Right renal pelvis (tissue), 4 donors: ENCODE measurements at places on chromosomes 2 and 18.

DNA sequence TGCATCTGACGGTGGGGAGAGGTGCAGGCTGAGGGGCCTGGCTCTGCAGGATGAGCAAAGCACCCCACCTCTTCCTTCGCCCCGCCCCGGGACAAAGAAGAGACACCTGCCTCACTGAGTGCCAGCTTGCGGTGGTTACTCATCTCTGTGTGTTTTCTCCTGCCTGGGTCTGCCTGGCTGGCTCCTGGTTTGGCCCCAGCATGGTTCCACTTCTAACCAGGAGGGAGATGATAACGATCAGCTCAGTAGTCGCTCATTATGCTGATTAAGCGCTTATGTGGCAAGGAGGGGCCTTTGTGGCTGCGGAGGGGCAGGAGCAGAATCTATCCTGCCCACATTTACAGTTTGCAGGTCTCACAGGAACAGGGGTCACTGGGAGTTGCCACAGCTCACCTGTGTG, 68.7 kb upstream of the EDAR start:
- no peak for DNase-seq

DNA sequence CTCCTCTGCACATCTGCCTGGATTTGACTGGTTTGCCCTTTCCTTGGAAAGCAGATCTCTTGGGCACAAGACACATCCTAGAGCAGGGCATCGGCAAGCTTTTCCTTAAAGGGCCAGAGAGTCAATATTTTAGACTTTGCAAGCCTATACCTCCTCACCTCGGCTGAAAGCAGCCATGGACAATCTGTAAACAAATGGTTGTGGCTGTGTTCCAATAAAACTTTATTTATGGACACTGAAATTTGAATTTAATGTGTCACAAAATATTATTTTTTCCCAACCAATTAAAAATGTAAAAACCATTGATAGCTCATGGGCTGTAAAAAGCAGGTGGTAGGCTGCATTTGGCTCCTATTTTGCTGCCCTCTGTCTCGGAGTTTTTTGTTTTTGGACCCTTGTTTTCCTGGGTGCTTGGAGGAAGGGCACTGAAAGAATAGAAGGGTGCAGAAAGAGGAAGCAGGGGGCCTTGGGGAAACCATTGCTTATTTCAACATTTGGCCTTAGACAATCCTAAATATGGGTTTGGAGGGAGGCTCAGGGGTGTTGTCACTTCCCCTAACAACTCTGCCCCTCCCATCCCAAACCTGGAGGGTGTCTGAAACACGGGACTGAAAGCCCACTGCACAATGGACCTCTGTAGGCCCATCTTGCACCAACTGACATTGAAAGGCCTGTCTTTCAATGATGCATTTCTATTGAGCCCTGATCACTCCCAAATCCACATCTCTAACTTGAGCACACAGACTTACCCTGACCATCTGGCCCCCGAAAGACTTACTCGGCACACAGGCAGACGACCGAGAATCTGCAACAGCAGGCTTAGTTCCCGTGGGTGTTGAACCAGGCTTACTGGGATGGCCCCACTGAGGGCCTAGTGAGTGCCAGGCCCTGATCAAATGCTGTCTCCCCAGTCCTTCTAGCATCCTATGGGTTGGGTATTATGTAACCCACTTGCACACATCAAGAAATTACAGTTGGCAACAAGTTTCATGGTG, 7.1 kb upstream of the ZFP36L2 start:
- no peak for DNase-seq

DNA sequence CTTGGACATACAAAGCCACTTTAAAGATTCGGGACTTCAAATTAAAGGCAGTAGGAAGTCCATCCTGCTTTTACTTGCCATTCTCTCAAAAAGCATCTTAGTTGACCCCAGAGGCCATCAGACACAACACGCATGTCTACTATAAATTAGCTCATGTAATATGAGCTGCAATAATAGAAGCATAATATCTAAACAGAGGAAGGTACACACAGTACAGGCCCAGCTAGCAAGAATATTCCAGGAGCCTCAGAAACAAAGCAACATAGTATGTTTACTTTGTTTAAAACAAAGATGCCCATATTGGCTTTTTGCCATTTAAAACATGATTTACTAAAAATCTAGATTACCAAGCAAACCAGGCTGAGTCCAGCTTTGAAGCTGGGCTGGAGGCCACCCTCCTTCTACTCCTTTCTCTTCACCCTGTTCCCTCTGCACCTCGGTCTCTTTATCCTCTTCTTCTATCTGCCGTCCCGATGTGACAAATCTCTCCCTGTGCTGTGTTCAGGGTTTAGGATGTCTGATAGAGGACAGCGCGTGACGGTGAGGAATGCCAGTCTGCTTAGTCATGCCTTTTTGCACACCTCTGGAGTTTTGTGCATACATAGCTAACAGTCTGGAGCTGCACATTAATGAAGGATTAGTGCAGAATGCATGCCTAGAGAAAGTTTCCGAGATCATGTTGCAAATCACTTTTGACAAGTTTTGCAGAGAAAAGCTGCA, 28.2 kb downstream of the DTNA start:
- no peak for DNase-seq

GRCh38 chr18:7879717-7880116, 312.6 kb downstream of the PTPRM start:
- no peak for DNase-seq

GRCh38 chr2:212814941-212815340, 276.3 kb upstream of the ERBB4 start:
- no peak for DNase-seq

GRCh38 chr2:178767094-178768060, 39.8 kb downstream of the TTN start:
- no peak for DNase-seq

DNA sequence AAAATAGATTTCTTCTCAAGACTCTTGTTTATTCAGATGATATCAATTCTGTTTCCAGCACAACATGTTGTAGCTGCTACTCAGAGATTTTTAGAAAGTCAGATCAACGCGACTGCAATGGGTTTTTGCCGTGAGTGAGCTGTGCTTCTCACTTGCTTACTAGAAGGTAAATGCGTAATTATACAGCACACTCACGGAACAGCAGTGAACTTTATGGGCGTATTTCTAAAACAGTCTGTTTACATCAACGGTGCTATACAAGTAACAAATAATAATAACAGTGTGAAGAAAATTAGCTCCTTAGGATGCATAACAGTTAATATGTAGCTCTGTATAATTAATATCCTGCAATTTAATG, 533.6 kb downstream of the RNF144A start:
- no peak for DNase-seq

DNA sequence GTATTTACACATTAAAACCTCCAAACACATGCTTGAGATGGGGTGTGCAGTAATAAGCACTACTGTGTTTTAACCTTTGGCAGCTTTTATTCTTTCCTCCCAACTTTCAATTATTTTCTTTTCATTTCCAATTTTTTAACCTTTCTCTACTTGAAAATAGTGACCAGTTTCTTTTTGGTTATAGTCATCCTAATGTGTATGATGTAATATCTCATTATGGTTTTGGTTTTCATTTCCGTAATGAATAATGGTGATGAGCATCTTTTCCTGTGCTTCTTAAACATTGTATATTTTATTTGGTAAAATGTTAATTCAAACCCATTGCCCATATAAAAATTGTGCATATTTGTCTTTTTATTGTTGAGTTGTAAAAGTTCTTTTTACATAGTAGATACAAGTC, 103.5 kb downstream of the BMPR2 start:
- DNase-seq: no peak

GRCh38 chr18:41873730-41874129, 81.3 kb upstream of the PIK3C3 start:
- no peak for DNase-seq

DNA sequence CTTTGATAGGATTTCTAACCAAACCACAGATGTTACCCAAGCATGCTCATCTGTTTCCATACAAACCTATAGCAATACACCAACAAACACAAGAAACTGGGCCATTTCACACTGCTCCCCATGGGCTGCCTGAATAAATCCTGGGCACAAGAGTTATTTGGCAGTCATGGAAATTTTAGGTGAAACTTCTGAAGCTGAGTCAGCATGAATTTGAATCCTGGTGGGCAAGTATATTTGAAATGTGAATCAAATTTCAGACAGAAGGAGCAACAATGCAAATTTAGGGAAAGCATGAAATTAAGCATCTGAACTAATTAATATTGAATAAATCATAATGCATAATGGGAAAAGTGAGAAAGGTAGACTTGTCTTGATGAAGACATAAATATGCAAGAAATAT, 15.9 kb upstream of the TRIM43 start:
- no peak for DNase-seq

DNA sequence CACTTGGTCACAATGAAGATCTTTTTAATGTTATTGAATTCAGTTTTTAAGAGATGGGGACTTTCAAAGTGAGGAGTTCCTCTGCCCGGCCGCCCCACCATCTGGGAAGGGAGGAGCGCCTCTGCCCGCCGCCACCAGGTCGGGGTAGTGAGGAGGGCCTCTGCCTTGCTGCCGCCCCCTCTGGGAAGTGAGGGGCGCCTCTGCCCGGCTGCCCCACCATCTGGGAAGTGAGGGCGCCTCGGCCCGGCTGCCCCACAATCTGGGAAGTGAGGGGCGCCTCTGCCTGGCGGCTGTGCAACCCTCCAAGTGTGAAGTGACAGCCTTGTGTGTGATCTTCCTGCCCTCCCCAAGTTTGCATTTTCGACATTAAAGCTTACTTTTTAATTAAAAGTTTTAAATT, 899.3 kb downstream of the TRIB2 start:
- DNase-seq: no peak

DNA sequence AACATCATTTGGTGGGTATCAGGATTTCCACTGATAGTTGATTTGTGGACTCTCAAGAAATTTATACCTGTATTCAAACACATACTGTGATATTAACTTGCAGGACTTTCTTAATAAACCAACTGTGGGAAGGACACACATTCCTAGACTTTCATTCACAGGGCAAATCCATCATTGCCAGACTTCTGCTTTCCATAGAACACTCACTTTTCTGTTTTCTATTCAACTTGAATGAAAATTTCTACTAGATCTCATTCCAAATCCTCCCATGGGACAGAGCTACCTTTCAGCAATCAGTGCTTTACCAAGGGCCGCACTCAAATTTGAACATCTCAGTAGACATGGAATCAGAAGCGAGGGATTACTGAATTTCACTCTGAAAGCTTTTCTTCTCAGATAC, 612.5 kb downstream of the IRS1 start:
- no peak for DNase-seq

DNA sequence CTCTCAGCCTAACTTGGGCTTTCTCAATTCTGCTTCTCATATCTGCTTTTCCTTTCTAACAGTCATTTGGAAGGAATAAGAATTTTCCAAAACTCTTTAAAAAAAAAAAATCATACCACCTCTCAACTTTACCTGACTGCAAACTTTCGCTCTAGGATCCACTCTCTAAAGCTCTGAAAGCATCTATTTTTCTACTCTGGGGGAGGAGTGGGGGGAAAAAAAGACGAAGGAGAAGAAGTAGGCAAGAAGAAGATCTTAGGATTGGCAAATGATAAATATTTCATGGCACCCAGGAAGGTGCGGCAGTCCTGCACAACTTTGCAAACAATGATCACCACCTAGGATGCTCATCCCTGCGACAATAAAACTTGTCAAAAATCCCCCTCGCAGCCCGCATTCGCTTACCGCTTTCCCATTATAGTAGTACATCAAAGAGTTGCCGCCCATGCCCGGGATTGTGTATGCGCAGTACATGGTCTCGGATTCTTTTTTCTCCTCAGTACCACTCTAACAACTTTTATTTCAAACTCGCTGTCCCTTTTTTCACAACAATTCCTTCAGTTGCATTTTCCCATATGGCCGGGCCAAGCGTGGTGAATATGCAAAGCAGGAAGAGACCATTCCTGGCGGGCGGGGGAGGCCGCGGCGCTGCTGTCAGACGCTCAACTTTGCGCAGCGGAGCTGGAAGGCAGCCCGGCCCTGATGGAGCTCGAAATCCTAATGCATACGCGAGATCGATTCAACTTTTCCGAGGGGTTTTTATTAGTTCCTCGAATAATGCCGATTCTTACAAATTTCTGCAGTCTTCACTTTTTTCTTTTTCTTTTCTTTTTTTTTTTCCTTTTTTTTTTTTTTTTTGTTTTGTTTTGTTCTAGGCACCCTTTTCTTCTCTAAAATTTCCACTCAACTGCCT, 266.5 kb downstream of the TCF4 start:
- peak; percentile 77 for DNase-seq

DNA sequence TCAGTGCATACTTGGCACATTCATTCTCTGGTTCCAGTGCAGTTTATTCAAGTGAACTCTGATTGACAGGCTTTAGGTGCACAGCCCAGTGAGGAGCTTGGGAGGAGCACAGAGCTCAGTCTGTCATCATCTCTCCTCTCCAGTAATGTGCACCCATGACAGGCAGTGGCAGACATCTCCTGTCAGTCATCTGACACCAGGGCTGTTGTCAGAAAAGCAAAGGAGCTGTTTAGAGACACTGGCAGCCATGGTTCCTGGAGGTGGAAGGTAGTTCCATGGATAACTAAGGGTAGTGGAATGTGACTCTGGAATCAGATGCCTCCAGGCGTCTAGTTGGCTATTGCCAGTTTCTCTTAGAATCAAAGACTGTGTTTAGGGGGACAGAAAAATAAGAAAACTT, 308.8 kb downstream of the DCDC2C start:
- no peak for DNase-seq

DNA sequence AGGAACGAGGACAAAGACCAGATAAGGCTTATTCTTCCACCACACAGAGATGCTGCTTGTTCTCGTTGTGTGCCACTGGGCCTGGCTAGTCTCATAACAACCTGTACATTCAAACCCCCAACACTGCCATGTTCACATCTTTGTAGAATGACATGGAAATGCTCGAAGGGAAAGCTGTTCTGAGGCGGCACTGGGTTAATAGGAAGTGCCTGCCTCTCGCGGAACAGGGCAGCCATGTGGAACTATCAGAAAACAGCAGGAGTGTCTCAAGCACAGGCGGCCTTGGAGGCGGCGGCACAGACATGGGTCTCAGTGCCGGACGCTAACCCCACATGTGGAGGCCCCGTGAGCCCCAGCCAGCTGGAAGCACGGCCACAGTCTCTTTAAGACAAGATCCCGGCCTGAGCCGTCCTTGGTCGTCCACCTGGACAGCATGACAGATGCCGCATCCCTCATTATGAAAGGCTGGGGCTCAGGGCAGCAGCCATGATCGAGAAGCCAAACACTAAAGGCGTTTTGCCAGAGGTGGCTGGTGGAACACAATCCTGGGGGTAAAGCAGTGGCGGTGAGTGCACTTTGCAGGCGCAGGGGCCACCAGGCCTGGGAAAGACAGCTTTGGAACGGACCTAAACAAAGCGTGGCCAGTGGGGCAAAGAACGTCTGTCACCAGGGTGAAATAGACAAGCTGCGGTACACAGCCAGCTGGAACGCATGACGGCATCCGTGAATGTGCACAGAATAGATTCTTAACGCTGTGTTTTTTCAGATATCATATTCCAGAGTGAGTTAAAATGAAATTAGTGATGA, 161.0 kb downstream of the HDAC4 start:
- no peak for DNase-seq

GRCh38 chr2:120251880-120252224, 800 bp upstream of the RALB start:
- no peak for DNase-seq

GRCh38 chr2:172084395-172084644, 987 bp upstream of the DLX1 start:
- no peak for DNase-seq

- DNase-seq: no peak
These were observed 29.2 kb upstream of the ALLC start for GRCh38 chr2:3628800-3629199.
